ENCODE measurements at places on chromosomes 7 and 10.

DNA sequence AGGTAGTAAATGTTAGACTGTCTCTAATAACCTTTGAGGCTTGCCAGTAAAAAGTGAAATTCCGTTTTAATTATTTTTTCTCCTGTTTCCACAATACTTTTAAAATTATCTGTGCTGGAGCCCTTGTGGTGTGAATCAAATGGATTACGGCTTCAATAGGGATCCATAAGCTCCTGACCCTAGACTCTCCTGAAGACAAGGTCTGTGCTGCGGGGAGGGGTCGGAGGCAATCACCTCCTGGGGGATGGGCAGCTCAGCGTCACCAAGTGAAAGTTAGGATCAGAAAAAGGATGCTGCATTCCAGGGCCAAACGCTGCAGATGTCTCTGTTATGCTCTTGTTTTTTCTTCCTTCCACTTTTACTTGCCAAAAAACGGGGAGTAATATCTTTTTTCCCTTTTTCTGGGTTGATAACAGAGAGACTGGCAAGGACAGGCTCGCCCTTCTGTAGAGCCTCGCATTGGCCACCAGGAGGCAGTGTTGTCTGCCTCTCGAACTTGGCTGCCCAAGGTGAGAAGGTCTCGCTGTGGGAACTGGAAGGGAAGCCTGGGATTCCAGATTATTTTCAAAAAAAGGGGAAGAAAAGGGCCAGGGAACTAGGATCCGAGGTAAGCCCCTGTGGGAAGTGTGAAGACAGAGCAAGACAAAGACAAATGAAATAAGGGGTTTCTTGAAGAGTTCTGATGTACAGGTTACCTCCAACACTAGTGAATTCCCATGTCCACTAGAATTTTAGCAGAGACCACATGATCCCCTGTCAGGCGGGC lies 621.9 kb downstream of the ACTR3B start:
- no peak for DNase-seq

GRCh38 chr10:22097696-22098095 lies 94.2 kb upstream of the DNAJC1 start:
- DNase-seq, result no peak

- DNase-seq, result no peak
These were observed 482.8 kb upstream of the ZMIZ1 start for GRCh38 chr10:78585952-78586351.

DNA sequence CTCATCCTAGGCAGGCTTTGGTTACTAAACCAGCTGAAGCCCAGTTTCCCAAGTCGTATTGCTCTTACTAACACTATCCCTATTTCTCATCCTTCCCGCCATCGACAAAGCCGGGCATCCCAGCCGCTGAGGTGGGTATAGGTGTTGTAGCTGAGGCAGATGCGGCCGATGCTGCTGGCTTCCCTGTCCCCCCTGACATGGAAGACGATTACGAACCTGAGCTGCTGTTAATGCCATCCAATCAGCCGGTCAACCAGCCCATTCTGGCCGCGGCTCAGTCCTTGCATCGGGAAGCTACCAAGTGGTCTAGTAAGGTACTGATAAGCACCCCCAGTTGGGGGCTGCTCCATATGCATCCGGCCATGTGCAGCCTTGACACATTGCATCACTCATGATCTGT lies 38.8 kb downstream of the AP3M1 start:
- DNase-seq, result no peak

DNA sequence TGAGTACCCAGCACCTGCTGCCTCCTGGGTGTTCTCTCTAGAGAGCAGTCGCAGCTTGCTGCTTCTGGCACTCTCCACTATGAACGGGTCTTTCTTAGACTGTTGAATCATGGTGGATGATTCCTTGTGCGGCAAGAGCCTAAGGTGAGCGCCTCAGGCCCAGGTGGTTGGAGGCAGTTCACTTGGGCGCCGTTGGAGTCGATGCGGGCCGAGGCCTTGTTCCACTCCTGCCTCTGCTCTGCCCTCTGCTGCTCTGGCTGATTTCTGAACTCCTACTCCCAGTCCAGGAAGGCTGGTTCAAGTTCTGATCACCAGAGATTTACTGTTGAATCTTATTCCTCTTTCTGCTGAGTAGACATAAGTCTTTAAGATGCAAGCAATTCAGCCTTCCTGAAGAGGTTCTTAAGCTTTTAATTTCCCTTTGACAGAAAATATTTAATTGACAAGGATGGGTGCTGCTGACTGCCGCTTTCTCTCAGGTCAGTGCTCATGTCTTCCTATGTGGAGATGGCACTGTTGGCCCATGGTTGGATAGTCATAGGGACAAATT lies 10.4 kb downstream of the YKT6 start:
- no peak for DNase-seq

GRCh38 chr10:91111060-91111459 lies 109.4 kb upstream of the PCGF5 start:
- DNase-seq, result no peak

- no peak for DNase-seq
These were observed 6.9 kb upstream of the H2AZ2 start for GRCh38 chr7:44854644-44855364.

GRCh38 chr7:94655848-94656657 lies at the start of gene SGCE:
Gene SGCE, minus strand, starts transcription at chr7:94656133. Its CDS starts 35 bp downstream, at chr7:94656098.
- peak; percentile 64 for DNase-seq

- peak; percentile 5 for DNase-seq
These were observed 638.5 kb downstream of the PHTF2 start for GRCh38 chr7:78437118-78437517.

- DNase-seq, result peak; percentile 9
These were observed 626 bp upstream of the BMS1 start for GRCh38 chr10:42781893-42782445.

GRCh38 chr10:132740588-132740987 lies 45.4 kb downstream of the NKX6-2 start:
- no peak for DNase-seq

GRCh38 chr7:29748286-29749099 lies 57.8 kb upstream of the WIPF3 start:
- DNase-seq, result peak; percentile 37

DNA sequence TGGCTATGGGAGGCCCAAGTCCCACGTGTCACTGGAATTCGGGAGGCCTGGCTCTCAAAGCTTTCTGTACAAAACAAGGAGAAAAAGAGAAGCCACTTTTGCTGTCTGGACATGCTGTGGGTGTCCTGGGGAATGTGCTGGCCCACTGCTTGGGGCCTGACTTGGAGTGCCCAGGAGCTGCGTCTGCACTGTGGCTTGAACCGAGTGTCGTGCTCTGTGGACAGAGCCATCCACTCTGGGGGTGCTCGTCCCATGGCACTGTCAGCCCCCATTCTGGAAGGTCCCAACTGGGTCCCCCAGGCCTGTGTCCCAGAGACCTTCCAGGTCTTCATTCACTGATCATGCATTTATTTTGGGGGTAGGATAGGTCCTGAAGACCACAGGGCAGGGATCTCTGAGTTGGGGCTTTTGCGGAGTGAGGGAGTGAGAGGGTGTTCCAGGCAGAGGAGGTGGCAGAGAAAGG lies 138.0 kb downstream of the LHPP start:
- DNase-seq, result no peak

- no peak for DNase-seq
These were observed 267.1 kb upstream of the FZD8 start for GRCh38 chr10:35909121-35909720.

DNA sequence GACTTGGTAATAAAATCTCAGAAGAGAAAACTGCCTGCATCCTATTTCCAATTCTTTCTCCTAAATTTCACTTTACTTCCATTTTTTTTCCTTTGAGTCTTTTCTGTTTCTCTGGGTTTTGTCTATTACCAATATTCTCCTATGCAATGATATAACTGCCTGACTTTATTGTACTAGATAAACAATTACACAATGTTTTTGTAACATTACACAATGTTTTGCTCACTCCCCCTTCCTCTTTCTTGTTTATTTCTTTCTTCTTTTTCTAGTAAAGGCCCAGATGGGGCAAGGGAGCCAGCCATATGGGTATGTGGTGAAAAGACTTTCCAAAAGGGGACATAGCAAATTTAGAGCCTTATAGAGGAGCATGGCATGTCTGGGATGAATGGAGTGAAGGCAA lies 278.7 kb upstream of the PHYHIPL start:
- no peak for DNase-seq

GRCh38 chr10:3287572-3288445 lies 115.2 kb upstream of the PITRM1 start:
- DNase-seq, result no peak

DNA sequence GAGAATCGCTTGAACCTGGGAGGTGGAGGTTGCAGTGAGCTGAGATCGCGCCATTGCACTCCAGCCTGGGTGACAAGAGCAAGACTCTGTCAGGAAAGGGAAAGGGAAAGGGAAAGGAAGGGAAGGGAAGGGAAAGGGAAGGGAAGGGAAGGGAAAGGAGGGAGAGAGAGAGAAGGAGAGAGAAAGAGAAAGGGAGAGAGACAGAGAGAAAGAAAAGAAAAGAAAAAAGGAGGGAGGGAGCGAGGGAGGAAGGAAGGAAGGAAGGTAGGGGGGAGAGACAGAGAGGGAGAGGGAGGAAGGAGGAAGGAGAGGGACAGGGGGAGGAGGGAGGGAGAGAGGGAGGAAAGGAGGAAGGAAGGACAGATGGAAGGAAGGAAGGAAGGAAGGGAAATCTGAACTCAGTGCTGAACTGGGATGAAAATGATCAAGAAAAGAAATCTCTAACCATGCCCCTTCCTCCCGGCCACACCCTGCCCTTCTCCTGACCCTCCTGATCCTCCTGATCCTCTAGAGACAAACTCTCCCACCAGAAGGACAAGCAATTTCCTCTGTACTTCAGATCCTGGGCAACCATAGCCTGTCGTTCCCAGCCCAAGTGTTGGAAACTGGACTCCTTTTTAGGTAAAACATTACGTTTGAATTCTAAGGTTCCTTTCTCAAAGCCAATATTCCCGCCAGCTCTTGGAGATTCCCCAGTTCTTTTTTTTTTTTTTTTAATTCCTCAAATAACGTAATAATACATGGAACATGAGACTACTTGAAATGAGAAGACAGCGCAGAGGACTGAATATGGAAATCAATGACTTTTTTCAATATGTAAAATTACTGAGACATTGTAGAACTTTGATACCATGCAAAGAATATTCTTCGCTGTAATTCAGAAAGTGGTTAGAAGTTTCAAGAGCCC lies 32.1 kb downstream of the NMT2 start:
- no peak for DNase-seq

GRCh38 chr10:60374836-60375235 lies 14.8 kb downstream of the ANK3 start:
- DNase-seq, result no peak

DNA sequence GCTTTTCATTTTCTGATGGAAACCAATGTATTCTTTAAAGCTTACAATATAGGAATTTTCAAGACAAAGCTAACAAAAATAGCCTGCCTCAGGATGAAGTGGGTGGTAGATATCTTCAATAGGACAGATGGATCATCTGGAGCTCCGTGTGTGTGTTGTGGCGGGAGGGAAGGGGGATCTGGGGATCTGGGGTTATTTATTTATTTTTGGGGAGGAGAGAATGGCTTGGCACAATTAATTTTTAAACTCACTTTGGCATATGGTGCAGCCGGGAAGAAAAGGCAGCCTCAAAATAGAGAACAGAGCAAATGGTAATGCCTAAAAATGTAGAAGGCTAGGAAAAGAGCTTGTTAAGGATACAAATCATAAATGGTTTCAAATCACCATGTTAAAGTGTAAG lies 11.6 kb upstream of the ABLIM1 start:
- DNase-seq, result no peak

DNA sequence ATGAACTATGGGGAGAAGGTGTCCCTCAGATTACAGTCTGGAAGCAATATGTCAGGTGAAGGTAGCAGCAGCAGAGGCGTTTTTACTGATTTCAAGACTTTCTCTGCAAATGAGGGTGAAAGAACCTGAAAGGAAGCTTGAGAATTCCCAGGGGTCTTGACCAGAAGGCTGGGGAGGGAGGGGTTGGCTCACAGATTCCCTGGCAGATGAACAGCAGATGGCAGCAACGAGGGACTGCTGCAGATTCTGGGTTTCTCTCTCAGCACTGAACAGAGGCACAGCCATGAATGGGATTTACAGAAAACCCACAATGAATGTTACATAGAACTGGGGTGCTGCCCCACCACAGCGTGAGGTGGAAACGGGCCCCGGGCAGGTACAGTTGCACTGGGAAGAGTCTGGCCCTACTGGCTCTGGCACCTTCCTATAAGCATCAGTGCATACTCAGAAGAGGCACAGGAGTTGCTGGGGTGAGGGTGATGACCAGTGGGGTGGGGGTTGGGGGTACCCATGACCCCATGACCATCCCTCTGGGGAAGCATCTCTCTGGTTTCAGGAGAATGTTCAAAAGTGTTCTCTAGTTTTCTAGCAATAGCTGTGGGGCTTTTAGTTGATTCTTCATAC lies 317.8 kb downstream of the SH2D4B start:
- DNase-seq, result no peak

DNA sequence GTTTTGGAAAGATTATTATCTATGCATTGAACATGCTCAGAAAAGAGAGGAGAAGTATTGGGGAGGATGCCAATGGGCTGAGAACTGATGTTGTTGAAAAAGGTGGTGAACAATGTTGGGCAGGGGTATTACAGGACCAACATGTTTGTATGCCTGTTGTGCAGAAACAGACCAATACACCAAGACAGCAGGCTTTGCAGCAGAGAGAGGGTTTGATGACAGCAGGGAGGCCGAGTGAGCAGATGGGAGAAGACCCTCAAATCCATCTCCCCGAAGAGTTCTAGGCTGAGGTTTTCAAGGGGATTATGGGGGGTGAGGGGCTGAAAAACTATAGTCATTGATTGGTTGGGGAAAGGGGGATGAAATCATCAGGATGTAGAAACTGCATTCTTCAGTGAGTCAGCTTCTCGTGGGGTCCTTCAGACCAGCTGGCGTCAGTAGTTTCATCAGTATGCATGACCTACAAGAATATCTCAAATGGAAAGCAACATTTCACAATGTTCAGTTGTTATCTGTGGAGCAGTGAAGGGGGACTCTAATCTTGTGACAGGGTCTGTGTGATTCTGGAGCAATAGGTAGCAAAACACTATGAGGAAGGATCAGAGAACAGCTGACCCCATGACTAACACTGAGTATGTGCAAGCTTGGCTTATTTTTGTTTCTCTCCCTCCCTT lies 167.8 kb downstream of the BAMBI start:
- DNase-seq, result no peak

GRCh38 chr10:130036296-130037065 lies 72.4 kb upstream of the EBF3 start:
- DNase-seq, result no peak

- no peak for DNase-seq
These were observed 250.8 kb downstream of the KCNMA1 start for GRCh38 chr10:77386838-77387237.

DNA sequence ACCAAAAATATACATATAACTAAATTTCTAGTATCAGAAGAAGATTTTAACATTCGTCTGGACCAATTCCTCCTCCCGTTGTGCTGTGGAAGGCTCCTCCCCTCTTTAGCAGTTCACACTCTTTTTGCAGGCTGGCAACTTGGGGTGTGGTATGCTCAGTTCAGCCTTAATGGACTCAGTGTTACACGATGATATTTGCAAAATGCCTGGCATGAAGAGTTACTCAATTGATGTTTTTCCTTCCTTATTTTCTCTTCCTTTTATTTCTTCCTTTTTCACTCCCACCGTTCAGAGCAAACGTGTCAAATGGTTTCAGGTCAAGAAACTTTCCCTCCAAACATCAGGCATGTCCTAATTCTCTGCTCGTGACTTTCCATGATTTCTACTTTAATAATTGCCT lies 248.3 kb downstream of the PHF14 start:
- no peak for DNase-seq

Data from fibroblast of the conjunctiva (primary cell).